ENCODE measurements at places on chromosomes 7 and 10. TPM values are rescaled to one million over a fixed set of nuclear protein-coding genes. Genes with fewer than 3 reads are reported as not detected.
A peak's percentile ranks its signal among the peaks of the same experiment; 100 is the strongest.

The CTAGE8 gene
- polyA plus RNA-seq, result not detected

The SNX10 gene
- polyA plus RNA-seq, result 51.8 TPM

GRCh38 chr10:61936770-61937169 is 35.3 kb downstream of the ARID5B start:
- H3K27me3 ChIP-seq, result peaks cover 3% of the 10 kb centered on the region
- peak overlapping the region; percentile 45 for H3K4me3 ChIP-seq
- no peak overlapping the region for H3K27ac ChIP-seq
- peaks cover 88% of the 10 kb centered on the region for H3K4me1 ChIP-seq
- peaks cover 8% of the 10 kb centered on the region for H3K36me3 ChIP-seq
- no peak for DNase-seq

DNA sequence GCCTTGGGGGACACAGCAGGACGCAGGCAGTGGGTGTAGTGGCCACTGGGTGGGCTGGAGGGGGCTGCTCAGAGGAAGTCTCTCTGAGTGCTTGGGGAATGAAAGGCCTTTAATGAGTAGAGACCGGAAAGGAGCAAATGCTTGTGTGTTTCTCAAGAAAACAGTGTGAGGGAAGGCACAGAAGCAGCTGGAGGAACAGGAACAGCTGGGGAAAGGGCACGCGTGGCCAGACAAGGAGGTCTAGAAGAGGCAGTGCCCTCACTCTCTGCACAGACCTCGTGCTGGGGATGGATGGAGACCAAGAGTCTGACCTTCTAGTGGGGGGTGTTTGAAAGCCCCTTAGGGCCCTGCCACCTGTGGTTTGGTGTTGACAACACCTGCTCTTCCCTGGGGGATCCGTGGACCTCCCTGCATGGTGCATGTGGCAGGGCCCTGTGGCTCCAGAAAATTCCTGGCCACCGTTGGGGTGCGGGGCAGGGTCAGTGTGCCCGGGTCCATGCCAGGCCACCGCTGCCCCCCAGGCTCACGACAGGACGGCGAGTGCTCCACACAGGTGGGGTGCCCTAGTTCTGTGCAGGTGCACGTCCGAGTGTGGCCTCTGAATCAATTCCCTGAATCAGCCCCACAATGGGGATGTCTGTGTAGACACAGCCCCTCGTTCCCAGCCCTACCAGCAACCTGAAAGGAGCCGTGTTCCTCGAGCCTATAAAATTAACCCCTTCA is 25.9 kb upstream of the FAM20C start:
- H3K27ac ChIP-seq, result no peak overlapping the region
- no peaks in the 10 kb centered on the region for H3K4me1 ChIP-seq
- H3K36me3 ChIP-seq, result no peaks in the 10 kb centered on the region
- no peak overlapping the region for H3K4me3 ChIP-seq
